ENCODE measurements at places on chromosomes 4 and X.

DNA sequence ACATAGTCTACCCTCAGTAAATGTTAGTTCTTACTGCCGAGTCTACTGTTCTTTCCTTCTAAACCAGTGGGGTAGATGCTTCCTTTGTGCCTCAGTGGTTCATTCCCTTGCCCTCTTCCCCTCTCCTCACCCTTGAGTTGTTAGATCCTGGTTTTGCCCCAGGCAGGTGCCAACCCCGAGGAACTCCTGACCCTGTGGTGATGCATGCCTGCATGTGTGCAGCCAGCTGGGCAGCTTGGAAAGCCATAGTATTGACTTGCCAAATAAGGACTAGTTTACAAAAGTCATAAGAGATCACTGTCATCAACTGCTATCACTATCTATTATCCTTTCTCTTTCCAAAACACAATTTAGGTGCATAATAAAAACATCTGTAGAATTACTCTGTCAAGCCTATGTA, 50.9 kb downstream of the REPS2 start:
- no peak for DNase-seq

GRCh38 chrX:6729626-6730025, 194.7 kb upstream of the VCX3A start:
- DNase-seq = no peak

GRCh38 chrX:153674219-153674851, 722 bp upstream of the PNCK start:
- no peak for DNase-seq

GRCh38 chrX:109939498-109939897, 63.4 kb upstream of the TMEM164 start:
- DNase-seq = no peak

- DNase-seq = no peak
Measured at GRCh38 chr4:75561789-75562188, 5.9 kb downstream of the ODAPH start.

- DNase-seq = no peak
Measured at GRCh38 chr4:106494066-106494465, 125.5 kb upstream of the GIMD1 start.
